ENCODE measurements at places on chromosomes 3 and 15.

DNA sequence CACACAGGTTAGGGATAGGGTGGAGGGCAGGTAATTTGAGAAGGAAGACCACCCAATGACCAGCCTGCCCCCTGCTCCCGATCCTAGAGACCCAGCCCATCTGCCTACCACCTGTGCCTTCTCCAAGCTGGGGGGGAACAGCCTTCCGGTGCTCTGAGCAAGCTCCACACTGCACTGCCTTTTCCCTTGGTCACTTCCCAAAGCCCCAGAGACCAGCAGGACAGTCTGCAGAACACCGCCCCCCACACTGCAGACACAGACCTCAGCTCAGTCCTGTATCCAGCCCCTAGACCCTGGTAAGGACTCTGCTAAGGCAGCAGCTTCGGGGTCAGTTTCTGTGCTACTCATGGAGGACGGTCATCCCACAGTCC is 156.9 kb downstream of the MEGF11 start:
- no peak for DNase-seq

DNA sequence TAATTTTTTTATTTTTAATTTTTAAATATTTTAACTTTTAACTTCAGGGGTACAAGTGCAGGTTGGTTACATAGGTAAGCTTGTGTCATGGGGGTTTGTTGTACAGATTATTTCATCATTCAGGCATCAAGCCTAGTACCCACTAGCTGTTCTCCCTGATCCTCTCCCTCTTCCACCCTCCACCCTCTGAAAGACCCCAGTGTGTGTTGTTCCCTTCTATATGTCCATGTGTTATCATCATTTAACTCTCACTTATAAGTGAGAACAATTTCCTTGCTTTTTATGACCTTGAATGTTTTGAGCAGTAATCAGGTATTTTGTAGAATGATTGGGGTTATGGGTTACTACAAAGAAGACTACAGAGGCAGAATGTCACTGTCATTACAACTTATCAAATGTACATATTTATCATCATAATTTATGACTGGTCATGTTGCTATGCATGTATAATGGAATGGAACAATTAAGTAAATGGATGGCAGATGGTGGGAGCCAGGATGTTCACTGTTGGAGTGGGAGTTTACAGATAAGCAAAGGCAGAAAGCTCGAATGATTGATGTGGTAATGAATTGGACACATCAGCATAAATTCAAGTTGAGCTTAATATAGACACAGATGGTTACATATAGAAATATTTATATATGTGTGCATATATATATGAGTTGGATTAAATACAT is 563.8 kb upstream of the ROBO1 start:
- DNase-seq: no peak

DNA sequence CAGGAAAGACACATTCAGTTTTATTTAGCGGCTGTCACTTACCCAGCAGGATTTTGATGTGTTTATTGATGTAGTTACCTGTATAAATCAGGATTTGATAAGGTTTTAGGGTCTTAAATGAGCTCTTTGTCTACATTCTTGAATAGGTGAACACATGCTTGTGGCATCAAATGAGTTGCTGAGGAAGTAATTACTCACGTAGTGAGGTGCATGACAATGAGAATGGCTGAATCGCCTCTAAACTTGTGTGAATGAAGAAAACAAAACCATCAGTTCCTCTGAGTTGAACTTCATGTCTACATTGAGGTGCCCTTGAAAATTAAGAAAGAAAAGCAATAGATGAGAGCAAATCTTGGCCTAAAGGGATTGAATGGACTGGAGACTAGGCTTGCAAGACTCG is 245.6 kb upstream of the SATB1 start:
- no peak for DNase-seq

DNA sequence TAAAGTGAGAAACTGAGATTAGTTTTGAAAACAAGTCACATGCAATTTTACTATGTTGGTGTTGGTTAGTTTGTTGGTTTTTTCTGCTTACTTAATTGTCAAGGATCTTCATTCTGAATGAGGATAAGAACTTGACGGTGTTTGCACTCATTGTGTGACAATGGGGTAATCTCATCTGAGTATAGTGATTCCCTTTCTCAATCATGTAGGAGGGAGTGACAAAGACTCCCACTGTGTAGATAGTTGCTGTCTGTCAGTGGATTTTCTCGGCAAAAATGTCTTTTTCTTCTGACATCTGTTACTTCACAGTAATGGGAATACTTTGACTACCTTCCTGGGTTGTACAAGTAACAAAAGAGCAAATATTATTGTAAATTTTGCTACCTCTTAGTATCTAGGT is 23.5 kb downstream of the KCNH8 start:
- no peak for DNase-seq

GRCh38 chr3:146969356-146969755 is 364.2 kb upstream of the PLSCR5 start:
- no peak for DNase-seq

DNA sequence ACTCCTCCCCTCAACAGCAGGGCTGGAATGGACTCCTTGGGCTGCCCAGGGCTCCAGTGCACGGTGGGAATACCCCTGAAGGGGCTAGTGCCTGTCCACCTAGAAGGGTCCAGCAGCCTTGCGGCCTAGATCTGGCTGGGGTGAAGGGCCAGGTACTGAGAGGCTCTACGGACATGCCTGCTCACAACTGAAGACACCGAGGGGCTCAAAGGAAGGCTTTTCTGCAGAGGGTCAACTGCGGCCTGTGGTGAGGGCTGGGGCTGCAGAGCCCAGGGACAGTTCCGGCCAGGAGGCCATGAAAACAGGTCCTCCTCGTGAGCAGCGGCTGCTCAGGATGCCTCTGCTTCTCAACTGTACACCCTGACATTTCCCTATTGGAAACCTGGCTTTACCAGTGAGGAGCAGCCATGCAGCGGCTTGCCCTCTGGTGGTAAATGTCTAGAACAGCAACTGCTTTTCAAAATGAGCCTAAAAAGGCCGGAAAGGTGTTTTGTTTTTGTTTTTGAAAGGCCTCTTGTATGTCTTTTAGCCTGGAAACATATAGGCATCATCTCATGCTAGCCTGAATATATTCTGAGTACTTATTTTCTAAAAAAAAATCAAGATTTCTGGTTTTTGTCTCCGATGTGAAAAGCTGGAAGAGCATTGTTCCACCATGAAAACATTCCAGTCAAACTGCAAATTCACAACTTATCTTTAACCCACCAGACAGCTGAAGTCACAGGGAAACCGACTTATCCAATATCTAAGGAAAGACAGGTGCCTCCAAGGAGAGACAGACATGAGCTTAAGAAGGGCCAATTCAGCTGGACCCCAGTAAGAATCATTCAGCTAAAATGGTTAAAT is 163.4 kb downstream of the KLF13 start:
- no peak for DNase-seq

DNA sequence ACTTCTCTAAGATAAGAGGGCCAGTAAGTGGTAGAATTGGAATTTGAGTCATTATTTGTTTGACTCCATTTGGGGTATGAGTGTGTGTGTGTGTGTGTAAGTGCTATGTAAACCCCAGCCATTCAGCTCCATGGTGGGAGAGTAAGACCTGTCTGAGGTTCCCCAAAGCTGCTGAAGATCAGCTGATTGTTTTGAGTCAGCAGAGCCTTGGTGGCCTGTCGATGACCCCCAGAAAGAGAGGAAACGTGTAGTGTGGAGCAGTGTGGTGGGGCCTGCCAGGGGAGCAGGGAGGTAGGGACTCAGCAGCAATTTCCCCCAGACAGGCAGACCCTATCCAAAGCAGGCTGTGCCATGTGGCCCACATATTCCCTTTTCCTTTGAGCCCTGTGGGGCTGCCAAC is 5.3 kb downstream of the DVL3 start:
- DNase-seq: no peak

DNA sequence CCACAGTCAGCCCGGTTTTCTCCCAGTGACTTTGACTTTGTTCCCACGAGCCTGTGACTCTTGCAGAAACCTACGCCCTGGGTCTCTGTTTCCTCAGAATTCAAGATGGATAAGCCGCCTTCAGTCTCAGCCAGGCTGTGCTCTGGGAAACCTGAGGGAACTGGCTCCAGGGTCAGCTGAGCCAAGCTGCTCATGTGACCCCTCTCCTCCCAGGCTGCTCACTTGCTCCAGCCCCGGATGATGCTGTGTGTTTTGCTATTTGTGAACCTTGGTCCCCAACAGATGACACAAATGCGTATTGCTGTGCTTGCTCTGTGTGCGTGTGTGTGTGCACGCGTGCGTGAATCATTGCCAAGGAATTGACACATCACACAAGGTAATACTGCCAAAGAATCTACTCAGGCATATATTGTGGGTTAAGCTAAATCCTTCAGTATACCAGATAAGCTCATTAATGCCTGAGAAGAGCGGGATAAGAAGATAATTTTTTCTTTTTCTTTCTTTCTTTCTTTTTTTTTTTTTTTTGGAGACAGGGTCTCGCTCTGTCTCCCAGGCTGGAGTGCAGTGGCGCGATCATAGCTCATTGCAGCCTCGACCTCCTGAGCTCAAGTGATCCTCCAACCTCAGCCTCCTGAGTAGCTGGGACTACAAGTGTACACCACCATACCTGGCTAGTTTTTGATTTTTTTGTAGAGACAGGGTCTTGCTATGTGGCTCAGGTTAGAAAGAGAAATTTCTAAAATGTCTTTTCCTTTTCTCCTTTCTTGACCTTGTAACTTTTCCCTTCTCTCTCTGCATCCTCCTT is 29.2 kb upstream of the UMPS start:
- no peak for DNase-seq

- no peak for DNase-seq
These were observed 158.4 kb upstream of the TPRG1 start for GRCh38 chr3:189013224-189013888.

GRCh38 chr15:57738734-57739237 is 32.3 kb downstream of the POLR2M start:
- DNase-seq: no peak

DNA sequence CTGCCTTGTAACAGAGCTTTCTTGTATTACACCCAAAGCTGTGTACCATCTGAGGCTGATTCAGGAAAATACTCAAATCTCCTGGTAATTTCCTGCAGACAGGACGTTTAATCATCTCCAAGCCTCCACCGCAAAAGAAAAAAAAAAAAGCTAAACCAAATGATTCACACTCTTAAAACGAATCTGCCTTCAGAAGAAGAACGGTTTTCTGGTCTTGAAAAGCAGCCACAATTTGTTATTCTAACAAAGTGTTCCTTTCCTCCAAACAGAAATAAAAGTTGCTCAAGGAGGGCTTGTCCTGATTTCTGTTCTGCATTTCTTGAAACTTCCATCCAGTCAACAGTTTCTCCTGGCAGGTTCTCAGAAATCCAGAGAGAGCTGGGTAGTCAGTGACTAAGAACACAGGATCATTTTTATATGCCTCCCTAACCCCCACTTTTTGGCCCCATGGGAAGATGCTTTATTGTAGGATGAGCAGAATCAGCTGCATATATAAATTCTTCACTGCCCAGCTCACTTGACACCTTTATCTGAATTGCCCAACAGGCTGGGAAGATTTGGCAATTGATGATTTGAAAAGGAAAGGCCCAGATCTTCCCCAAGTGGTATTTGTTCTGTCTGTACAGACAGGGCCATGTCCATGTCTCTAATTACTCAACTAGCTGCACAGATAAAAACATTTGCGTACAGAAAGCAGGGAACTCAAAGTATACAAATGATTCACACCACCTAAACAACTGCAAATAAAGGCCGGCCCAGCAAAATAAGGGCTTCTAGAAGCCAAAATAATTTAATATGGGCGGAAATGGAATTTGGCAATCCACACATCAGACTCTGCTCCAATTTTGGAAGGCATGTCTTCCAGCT is 41.0 kb upstream of the PRICKLE2 start:
- no peak for DNase-seq

DNA sequence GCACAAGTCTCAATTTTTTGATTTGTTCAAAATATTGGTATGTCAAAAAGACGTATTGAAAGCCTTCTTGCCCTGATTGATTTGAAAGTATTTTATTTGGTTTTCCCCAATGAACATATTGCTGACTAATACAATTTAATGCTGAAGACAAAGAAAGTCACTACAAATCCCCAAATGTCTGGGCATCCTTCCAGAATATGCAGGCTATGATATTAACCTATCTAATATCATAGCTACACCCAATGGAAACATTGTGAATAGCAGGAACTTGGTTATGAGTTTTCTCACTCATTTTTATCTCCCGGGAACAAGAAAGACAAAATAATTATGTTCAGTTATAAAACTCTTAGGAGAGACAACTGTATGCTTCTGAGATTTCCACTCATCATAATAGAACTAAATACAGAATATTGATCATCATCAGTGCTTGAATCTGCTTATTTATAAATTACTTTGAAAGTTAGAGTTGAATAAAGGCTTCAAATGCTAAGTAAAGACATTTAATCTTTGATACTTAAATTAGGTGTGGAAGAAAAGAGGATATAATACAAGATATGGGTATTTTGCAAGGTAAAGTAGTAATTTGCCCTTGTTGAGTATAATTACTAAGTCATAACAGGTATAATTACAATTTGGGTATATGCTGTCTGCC is 483.9 kb downstream of the RBMS3 start:
- no peak for DNase-seq

GRCh38 chr3:158167737-158168557 is 58.1 kb downstream of the RSRC1 start:
- DNase-seq: no peak

- DNase-seq: no peak
These were observed 229.5 kb downstream of the CHL1 start for GRCh38 chr3:426072-426471.

- no peak for DNase-seq
These were observed 17.1 kb downstream of the PML start for GRCh38 chr15:74011610-74012009.

- DNase-seq: no peak
These were observed 1.2 kb upstream of the MAP1A start for GRCh38 chr15:43516185-43516584.

DNA sequence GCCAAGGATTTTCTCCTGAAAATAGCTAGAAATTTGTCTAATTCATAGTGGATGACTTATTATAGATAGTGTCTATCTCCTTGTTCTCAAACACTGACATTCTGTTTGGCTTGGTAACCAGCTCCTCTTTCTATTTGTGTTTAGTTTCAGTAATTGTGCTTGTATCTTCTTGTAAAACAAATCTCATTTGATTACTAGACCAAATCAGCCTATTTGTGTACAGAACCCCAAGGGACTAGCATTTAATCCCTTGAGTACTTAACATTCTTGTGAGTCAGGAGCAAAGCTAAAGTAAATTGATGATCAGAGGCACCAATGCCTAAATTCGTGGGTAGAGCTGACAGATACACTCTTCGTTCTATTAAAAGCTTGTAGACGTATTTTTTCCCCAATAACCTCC is 306.5 kb upstream of the SLITRK3 start:
- DNase-seq: no peak

GRCh38 chr3:8665407-8665896 is 20.9 kb upstream of the SSUH2 start:
- DNase-seq: no peak

GRCh38 chr3:162141272-162141791 is 644.7 kb downstream of the OTOL1 start:
- no peak for DNase-seq

DNA sequence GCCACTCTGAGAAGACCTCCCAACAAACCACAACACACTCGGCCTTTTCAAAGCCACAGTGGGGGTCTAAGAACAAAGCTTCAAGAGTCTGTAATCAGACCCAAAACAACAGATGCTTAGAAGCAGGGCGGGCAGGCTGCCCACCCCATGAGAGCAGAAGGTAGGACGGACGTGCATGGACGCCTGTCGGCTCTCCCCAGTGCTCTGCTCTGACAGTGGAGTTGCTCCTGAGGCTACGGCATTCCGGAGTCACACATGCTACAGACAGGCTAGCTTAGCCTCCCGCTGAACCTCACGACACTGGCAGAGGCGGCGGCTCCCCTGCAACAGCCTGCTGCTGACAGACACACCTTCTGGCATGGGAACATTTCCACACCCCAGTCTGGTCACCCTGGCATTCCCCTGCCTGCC is 33.5 kb downstream of the SLCO2A1 start:
- no peak for DNase-seq

- DNase-seq: no peak
These were observed 75.0 kb downstream of the FEM1B start for GRCh38 chr15:68352401-68353062.

All from stimulated activated CD8-positive, alpha-beta memory T cell treated with anti-CD3 and anti-CD28 coated beads, Interleukin-7, amount 100 ng/mL, for 1 hour (primary cell).